NCI-H1105 (cell line): ENCODE measurements at places on chromosomes 1 and 21.

GRCh38 chr1:47443530-47444296 is 5.9 kb downstream of the FOXD2 start:
- no peak for DNase-seq

GRCh38 chr1:53376041-53376461 is 48.2 kb upstream of the LRP8 start:
- DNase-seq = no peak

DNA sequence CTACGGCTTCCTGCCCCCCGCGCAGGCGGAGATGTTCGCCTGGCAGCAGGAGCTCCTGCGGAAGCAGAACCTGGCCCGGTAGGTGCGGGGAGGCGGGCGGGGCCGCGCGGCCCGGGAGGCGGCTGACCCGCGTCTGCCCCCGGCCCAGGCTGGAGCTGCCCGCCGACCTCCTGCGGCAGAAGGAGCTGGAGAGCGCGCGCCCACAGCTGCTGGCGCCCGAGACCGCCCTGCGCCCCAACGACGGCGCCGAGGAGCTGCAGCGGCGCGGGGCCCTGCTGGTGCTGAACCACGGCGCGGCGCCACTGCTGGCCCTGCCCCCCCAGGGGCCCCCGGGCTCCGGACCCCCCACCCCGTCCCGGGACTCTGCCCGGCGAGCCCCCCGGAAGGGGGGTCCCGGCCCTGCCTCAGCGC is 16.6 kb downstream of the NOC2L start:
- peak; percentile 29 for DNase-seq

GRCh38 chr21:41876928-41877652 is 2.1 kb downstream of the PRDM15 start:
- no peak for DNase-seq

GRCh38 chr1:61182049-61182448 is 99.7 kb downstream of the NFIA start:
- DNase-seq = no peak

DNA sequence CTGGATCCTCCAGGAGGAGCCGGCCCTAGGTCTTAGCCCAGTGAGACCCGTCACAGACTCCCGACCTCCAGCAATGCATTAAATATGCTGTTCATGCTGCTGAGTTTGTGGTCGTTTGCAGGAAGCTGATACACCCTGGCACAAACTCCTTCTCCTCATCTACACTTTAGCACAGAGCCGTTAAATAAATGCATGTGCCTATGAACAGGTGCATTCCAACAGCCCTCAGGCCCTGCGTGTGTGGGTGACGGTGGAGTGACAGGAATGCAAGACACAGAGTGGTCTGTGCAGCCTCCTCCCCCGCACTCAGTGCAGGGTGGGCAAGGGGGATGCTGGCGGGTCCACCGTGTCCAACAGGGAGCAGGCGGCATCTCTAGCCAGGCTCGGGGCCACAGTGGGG is 106.6 kb upstream of the TMPRSS2 start:
- DNase-seq = no peak

DNA sequence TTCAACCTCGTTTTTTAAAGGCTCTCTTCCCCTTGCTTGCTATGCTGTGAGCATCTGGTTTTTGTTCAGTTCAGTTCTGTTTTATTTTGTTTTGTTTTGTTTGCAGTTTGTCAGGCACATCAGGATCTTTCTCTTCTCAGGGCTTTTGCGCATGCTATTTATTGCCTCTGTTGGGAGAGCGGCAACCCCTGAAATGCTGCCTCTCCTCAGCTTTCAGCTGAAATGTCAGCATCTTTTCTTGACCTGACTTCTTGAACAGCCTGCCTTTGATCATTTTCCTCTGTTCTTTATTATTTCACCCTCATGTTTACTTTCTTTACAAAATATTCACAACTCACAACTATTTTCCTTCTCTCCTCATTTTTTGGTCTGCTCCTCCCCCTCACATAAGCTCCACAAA is 50.4 kb upstream of the RC3H1 start:
- DNase-seq = no peak

DNA sequence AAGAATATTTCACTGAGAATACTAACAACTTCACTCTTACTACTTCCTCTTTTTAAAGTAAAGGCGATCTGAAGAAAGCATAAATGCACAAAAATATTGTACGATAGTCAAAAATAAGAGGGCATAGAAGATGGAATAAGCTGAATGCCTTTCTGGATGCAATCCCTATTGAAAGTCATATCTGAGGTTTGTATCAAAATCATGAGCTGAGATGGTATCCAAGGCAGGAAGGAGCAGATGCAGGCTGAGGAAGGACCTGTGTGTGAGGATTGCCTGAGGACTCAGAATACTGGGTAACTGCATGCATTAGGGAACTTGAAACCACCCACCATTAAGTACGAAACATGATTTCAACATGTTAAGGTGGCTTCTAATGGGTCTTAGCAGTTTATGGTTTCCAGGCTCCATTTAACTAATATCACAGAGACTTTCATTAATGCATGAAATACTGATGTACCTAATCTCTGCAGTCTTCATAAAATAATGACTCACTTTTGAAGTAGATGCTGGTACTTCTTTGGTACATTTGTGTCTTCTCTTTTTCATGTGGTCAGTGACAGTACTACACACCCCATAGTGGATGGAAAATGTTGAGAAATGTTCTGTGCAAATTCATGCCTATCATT is 29.6 kb upstream of the RGS1 start:
- DNase-seq = no peak

DNA sequence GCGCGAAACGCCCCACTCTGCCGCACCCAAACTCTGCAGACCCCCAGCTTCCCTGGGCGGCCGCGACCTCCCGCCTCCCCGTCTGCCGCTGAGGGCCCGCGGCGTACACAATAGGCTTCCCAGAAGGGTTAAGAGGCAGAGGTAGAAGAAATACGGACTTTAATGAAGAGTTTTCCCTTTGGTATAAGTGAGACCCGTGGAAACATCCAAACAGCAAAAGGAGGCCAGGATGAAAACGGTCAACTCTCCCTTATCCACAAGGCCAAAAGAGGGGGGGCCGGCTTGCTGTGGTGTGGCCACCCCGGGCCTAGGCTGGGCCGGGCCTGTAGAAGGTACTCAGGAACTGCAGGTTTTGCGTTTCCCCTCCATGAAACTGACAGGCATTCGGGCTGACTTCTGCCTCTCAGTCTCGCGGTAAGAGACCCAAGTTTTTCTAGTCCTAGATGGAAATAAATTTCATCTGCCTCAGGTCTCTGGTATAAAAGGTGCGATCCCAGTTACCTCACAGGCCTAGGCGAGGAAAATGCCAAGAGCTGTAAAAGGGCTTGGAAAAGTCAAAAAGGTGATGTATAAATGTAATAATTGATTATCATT is 671 bp upstream of the PYGO2 start:
- DNase-seq = peak; percentile 11

- DNase-seq = no peak
These were observed 139.2 kb downstream of the PTPRC start for GRCh38 chr1:198778049-198778448.

DNA sequence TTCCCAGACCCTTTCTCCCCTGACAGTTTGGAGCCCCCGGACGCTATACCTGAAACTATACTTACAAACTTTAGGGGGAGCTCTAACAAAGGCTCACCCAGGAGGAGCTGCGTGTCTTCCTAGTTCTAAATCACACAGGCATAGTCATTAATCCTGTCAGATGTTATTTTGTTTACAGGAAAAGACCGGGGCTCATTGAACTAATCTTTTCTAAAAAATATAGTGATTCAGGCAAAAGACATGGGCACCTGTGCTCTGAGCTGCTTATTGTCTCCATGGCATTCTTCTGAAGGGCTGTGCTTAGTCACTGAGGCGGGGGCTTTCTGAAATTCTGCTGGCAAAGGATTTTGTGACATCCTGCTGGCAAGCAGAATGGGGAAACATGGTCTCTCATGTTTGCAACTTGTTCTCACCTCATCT is 1577.0 kb downstream of the NCAM2 start:
- DNase-seq = peak; percentile 51

- no peak for DNase-seq
These were observed 16.5 kb upstream of the CFHR5 start for GRCh38 chr1:196960854-196961253.

DNA sequence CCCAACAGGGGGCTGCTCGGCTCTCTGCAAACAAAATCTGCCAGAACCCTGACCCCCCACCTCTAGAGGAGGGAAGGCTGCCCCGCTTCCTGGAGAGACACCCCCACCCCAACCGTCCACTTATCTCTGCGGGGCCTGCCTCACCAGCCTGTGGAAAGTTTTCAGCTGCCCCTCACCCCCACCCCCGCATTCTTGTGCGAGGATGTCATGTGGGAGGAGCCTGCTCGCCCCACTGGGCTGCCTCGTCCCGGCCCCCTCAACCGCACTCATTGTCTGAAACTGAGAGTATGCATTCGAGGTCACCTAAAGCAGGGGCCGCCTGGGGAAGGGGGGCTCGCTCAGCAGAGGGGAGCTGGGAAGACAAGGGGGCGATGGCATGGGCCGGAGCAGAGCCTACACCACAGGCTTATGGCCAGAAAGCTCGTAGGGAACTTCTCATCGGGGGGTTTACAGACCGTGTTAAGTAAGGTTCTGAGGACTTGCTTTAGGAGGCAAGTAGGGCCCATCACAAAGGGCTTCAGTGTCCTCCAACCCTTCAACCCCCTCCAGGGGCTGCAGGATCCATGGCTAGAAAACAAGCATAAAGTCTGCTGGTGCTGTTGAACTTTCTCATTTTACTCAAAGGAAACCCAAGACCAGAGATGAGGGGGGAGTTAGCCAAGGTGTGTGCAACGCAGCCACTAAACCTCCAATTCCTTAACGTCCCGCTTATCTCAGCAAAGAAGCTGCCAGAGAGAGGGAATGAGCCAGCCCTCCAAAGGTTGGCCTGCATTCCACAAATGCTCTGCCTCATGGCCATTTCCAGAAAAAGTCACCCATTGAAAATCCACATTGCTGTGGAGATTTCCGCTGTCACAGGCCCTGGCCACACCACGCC is 9.4 kb downstream of the EPHA2 start:
- no peak for DNase-seq

DNA sequence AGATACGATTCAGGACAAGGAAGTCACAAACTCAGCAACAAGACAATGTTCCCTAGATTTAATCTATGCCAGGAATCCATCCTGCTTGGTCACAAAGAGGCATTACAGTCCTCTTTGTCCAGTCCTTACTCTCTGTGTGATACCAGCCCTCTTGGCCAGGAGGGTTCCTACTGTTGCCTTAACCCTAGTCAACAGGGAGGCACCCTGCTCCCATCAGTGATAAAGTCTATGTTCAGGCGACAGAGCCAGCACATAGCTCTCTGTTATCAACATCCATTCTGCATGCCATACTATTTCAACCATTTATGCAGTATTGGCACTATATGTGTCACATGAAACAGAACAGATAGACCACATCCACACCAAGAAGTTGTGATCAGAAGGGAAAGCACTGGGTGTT is 4.4 kb upstream of the NPL start:
- DNase-seq = no peak

DNA sequence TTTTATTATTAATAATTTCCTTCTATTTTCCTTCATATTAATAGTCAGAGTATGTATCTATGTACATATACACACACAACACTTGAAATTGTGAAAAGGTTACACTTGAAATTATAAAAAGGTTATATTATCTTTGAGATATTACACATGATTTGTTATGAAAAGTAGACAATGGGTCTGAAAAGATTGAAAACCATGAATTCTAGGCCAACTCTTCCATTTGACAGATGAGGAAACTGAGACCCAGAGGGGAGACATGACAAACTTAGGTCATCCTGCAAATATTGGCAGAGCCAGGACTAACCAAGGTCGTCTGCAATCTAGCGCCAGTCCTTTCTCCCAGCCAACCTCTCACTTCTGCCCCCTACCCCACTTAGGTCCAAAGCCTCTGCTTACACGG is 33.2 kb downstream of the TRIM62 start:
- no peak for DNase-seq

DNA sequence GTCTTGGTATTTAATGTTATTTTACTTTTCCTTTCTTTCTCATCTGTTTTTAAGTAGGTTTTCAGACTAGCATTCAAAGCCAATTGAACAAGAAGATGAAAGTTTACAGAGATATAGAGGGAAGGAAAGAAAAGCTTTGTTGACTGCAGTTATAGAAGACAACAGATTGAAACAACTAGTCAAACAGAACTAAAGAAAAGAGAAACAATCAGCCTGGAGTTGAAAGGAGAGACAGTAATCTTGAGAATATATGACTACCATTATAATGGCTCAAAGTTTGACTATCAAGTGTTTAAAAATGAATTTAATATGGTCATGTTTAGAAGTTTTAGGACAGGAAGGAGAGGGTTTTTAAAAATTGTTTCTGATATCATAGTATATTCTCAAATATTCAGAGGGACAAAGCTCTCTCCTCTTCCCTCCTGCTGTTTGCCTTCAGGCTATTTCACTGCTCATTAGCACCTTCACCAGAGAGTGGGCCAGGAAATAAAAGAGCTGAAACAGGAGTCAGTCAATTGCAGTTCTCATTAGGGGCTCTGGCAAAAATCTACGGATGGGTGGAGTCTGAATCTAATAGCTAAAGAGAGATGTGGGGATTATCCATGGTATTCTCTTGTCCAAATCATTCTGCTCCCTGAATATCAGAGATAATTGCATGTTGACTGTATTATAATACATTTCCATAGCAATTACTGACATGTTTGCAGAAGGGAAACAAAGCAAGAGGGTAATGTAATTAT is 577.8 kb downstream of the BRINP3 start:
- DNase-seq = peak; percentile 45

DNA sequence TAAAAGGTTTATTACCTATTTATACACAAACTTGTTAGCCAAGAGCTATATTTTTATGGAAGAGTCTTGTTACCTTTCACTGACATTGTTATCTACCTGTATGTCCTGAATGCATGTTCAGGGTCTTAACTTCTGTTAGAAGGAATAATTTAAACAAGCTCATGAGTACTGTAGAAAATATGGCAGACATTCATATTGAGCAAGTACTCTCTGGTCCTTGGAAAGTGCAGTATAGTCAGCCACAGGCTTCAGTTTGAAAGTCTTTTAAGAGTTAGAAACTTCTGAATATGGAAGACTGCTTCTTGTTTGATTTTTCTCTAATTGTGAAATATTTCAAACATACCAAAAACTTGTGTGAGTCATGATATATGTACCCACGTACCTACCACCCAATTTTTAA is 16.6 kb downstream of the DIP2A start:
- DNase-seq = no peak

DNA sequence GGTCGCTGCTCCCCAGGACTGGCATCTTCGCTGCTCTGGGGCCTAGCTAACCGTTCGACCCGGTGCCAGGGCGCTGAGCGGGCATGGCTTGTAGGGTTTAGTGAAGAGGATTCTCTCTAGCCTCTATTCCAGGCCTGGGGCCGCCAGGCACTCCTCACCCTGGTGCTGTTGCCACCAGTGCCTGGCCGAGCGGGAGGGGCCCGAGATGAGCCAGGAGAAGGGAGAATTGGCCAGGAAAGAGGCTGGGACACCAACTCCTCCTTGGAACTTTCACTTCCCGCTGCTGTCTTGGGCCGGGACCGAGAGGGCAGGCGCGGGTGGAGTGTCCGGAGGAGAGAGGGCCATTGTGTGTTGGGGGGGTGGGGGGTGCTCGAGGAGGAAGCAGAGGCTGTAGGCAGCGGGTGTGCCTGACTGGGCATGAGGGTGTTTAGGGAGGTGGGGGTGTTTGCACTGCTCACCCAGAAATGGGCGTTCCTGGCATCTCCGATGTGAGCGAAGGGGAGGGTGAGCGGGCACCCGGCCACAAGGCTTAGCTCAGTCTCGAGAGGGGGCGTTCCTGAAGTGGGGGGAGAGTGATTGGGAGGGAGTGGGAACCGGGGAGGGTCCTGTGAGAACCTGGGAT is 772 bp downstream of the ADAM15 start:
- peak; percentile 52 for DNase-seq
